ENCODE measurements at places on chromosomes 7 and 10. TPM values are rescaled to one million over a fixed set of nuclear protein-coding genes. Genes with fewer than 3 reads are reported as not detected.
A peak's percentile ranks its signal among the peaks of the same experiment; 100 is the strongest.

NXPH1 gene
- total RNA-seq, result 22.4 TPM

GDF10 gene
- 13.6 TPM for total RNA-seq

- DNase-seq, result no peak
These were observed 195.7 kb upstream of the KLF6 start for GRCh38 chr10:3980660-3981059.

DNA sequence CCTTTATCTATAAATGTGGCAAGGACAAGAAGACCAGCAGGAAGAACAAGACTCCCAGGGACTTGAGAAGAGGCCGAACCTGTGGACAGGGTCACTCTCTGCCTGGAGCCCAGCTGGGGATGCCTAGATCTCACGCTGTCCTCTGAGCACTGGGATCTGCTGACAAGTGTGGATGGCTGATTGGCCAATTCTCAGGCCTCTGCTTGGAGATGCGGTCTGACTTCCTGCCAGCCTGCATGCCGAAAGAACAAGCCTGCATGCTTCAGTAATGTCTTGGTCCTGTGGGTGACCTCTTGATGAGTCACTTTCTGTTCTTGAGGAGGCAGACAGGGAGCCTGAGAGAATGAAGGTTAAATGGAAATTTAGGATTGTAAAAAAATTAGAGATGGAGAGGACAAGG lies 84.7 kb downstream of the TMEM178B start:
- DNase-seq, result no peak

DNA sequence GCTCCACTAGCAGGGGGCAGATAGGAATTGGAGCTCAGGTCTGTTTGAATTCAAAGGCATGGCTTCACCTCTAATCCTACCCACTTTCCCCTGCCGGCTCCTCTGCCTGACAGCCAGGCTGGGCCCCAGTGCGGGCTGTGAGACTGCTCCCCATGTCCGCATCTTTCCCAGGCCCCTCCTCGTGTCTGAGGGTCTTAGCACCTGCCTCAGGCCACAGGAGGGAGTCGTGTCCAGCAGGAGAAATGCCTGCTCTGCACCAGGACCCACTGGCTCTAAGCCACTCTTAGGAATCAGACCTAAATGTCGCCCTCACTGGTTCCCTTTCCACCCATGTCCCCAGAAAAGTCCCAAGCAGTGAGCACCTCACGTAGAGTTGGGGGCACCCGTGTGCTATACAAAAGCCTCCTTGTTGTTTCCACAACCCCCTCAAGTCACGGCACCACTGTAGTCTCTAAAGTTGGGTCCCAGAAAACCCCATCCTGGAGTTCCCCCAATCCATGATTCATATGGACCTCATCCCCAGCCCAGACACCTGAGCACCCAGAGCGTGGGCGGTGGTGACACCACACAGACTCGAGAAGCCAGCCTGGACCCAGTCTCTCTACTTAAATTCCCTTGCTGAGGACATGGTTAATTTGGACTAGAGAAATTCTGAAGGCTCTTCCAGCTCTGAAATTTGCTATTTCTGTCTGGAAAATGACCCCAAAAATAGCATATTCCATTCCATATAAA lies 466.4 kb upstream of the ZMIZ1 start:
- no peak for DNase-seq

MMD2 gene
- 5.2 TPM for total RNA-seq

GRCh38 chr10:117074621-117075020 lies 63.4 kb downstream of the VAX1 start:
- DNase-seq, result no peak

PPP1R3C gene
- 19.6 TPM for total RNA-seq

DNA sequence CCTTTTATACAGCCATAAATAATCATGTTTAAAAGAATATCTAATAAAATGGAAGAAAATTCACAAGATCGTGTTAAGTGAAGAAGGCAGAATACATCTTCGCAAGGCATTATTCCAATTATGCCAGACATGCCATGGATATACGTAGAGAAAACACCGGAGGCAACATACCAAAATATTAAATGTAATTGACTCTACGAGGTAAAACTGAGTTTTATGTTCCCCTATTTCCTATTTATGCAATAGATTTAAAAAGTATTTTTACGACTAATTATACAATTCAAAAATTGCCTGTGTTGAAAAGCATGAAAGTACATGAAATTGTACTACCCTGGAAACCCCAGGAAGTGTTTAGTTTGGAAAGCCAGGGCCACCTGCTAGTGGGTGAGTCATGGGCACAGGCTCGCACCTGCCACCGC lies 936 bp upstream of the REPIN1 start:
- peak; percentile 88 for DNase-seq

H2BK1 gene
- total RNA-seq, result not detected

ENKUR gene
- 6.4 TPM for total RNA-seq

GRCh38 chr7:74481458-74482196 lies 27.9 kb downstream of the GTF2IRD1 start:
- DNase-seq, result no peak

SORBS1 gene
- total RNA-seq, result 114 TPM
